ENCODE measurements at places on chromosomes 6 and 20. TPM values are rescaled to one million over a fixed set of nuclear protein-coding genes. Genes with fewer than 3 reads are reported as not detected.

GSTA2 gene
- not detected for total RNA-seq

GRCh38 chr6:11042025-11042749, 1.9 kb downstream of the ELOVL2 start:
- no peaks in the 10 kb centered on the region for H3K4me1 ChIP-seq
- no peaks in the 10 kb centered on the region for H3K36me3 ChIP-seq
- no peak overlapping the region for H3K4me3 ChIP-seq
- DNase-seq, result no peak

SLC17A1 gene
- total RNA-seq, result not detected

RIMS1 gene
- 1.3 TPM for total RNA-seq

DNA sequence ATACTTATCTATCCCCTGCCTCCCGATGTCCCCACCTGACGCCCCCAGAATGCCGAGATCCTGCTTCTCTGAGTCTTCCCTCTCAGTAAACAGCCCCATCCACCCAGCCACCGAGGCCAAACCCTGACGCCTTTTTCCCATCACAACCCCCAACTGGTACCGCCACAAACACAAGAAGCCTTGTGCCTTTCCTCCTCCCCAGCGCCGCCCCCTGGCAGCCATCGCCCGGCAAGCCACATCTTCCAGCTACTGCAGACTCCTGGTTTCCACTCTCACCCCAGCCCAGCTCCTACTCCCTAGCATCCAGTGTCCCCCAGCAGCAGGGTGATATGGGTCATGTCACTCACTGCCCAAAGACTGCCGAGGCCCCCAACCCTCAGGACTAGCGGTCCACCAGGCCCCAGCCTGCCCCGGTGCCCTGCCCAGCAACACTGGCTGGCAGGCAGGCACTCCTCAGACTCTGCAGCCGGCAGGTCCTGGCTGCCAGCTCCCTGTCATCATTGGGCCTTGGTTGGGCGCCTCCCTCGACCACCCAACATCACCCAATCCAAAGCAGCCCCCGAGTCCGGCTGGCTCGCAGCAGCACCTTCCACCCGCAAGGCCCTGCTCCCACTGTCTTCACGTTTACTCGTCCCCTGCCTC, 11.2 kb downstream of the TCFL5 start:
- no peaks in the 10 kb centered on the region for H3K27me3 ChIP-seq
- no peaks in the 10 kb centered on the region for H3K4me1 ChIP-seq
- H3K36me3 ChIP-seq, result no peaks in the 10 kb centered on the region
- no peak overlapping the region for H3K27ac ChIP-seq
- DNase-seq, result no peak

GRCh38 chr6:37514321-37514771, 14.7 kb upstream of the CCDC167 start:
- H3K4me1 ChIP-seq, result peaks cover 9% of the 10 kb centered on the region
- H3K27me3 ChIP-seq, result no peaks in the 10 kb centered on the region

DNA sequence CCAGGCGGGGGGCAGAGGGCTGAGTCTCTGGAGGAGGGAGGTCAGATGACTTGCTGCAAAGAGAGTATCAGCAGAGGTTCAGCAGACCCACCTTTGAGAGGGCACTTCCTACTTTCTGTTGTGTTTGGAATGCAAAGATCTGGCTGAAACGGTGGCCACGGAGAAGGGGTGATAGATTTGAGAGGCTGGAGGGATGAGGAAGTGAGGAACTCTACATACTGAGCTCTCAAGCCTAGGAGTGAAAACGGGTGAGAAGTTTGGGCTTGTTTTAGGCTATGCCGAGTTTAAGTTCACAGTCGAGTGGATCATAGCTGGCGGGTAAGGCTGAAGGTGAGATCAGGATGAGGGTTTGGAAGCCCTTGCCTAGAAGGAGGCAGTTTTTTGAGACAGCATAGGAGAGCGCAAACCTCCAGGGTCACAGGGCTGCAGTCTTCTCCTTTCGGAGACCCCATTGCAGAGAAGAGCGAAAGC, 477 bp upstream of the ITPA start:
- no peaks in the 10 kb centered on the region for H3K4me1 ChIP-seq
- peak overlapping the region; percentile 87 for H3K27ac ChIP-seq
- peak overlapping the region; percentile 86 for H3K4me3 ChIP-seq

DNA sequence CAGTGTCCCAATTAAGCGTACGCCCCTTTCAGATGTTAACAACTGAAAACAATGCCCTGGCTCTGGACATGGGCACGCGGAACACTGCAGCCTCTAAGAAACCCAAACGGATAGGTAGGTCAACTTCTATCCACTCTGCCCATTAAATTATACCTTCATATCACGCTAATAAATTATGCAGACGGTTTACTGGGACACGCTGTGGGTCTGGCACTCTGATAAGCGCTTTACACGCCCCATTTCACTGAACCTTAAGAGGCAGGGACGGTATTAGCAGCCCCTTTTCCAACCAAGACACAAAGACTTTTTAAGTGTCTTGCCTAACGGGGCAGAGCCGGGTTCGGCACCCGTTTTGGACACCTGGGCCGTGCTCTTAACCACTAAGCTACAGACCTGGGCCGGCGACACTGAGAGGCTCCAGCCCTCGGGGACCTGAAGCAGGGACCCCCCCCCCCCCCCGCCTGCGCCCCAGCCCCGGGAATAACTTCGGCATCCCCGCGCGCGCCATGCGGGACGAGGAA, 744 bp downstream of the STAU1 start:
- peak overlapping the region; percentile 92 for H3K27ac ChIP-seq
- H3K4me3 ChIP-seq, result peak overlapping the region; percentile 87
- DNase-seq, result no peak
- no peaks in the 10 kb centered on the region for H3K27me3 ChIP-seq
- H3K36me3 ChIP-seq, result no peaks in the 10 kb centered on the region
- no peaks in the 10 kb centered on the region for H3K4me1 ChIP-seq

All from breast epithelium (tissue), 4 donors.